Hematopoietic multipotent progenitor cell treated with erythropoietin and hydrocortisone succinate and interleukin-3 and kit ligand, for 4 days (in vitro differentiated cells): ENCODE measurements at places on chromosomes 11 and 22.
A peak's percentile ranks its signal among the peaks of the same experiment; 100 is the strongest.

DNA sequence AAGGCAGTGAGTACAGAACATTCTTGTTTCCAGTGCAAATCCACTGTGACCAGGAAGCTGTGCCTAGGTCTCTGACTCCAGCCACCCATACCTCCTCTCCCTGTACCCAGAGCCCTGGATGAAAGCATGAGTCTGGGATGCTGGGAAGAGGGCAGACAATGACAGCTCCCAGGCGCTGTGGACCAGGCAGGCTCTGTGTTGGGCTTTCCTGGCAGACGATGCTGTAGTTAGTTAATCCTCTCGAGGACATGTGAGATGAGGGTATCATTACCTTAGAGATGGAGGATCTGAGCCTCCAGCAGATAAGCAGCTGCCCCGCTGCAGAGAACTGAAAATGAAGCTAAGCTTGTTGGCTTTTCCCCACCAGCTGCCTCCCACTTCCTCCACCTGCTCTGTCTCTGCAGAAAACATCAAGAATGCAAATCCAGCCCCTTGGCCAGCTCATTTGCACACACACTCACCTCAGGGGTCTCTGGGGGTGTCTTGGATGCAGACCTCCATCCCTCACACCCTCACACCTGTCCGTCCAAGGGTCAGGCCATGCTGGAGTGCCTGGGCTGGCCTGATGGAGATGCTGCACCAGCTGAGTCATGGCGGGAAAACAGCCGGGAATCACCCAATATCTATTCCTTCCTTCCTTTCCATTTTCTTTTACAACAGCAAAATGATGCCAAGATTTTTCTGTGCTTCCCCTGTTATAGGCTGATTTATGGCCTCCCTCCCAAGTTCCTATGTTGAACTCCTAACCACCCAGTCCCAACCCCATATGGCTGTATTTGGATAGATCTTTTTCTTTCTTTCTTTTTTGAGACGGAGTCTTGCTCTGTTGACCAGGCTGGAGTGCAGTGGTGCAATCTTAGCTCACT lies 94.9 kb upstream of the SEPTIN5 start:
- no peak for DNase-seq

DNA sequence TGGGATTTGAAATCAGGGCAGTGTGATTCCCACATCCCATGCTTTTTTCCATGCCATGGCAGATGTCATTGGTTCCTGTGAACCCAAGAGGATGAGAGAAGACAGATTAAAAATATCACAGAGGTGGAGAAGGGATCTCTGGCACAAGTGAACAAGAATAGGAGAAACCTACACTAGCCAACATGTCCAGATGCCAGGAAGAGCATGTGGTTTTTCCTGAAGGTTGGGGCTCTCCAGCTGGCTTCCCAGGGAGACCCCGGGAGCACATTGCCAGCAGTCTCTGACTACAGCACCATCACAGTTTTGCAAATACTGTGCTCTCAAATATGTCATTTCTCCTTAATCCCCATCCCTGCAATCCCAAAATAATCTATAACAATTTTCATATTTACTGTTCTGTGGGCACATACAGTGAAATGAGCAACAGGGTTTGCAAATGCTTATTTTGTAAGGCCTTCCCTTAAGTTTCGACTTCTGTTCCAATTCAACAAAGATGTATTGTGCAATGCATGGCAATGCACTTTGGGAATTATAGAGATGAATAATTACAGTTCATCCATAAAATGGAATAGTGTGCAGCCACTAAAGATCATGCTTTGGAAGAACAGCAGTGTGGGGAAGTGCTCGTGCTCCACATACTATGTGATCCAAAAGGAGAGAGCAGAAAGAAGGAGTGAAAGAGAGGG lies 4.8 kb downstream of the ANKK1 start:
- DNase-seq: no peak

DNA sequence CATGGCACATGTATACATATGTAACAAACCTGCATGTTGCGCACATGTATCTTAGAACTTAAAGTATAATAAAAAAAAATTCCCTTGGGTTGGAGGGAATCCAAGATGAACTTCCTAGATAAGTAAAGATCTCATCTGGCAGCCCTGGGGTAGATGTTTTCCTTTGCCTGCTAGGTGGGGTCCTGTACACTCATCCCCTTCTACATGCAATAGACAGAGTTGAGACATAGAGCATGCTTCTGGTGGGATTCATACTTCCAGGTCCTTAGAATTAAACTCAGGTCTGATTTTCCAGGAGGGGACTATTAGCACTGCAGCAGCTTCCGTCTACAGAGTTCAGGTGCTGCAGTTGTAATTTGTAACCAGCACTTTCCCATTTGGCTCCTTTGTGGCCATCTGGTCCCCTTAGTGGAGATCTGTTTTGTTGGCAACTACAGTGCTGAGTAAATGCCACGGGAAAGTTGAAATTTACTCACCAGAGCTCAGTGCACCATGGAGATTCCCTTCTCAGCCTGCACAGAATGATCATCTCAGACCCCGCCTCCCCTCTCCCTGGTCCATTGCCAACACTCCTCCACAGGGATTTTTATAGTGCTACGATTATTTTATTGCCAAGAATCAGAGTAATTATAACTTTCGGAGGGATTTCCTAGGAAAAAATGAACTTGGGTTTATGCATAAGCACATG lies 220.1 kb upstream of the E2F8 start:
- no peak for DNase-seq

DNA sequence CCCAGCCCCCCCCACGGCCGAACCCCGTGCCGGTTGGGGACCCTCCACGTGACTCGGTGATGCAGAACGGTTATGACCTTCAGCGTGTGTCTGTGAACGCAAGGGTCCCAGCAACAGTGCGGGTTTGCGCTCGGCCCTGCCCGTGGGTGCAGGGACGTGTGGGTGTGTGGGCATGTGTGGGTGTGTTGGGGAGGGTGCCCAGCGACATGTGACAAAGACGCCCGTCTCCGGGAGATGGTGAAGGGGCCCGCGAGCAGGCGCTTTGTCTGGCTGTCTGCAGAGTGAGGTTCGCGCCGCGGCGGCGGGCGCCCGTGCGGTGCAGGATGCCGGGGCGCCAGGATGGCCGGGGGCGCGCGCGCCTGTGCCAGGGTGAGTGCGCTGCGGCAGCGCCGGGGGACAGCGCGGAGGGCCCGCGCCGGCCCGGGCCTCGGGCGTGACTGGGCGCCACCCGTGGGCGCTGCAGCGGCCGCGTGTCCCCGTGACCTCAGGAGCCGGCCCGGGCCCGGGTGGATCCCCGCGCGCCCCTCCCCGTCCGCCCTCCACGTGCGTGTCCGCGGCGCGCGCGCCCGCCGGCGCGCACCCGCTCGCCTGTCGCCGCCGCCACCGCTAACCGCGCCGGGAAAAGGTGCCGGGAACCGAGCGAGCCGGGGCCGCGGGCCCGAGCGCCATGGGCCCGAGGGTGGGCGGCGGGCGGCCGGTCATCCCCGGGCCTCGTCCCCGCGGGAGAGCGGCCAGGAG lies at the start of gene LRFN4:
TSS of gene LRFN4 (plus strand) at position 569 of the 738 bp plus-strand sequence. CDS start 681 bp downstream, outside the sequence.
- DNase-seq: no peak

DNA sequence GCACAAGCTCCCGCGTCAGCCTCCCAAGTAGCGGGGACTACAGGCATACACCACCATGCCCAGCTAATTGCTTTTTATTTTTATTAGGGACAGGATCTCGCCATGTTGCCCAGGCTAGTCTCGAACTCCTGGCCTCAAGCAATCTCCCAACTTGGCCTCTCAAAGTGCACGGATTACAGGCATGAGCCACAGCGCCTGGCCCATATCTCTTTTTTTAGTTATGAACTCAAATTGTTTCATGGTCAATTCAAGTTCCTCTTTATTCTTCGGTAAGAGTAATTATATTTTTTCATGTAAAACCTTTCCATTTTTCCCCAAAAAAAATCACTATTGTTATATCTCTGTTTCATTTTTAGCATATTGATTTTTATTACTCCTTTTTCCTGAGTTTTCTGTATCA lies 25.5 kb downstream of the FCHSD2 start:
- DNase-seq: peak; percentile 31

GRCh38 chr11:77530879-77531278 lies 57.0 kb upstream of the PAK1 start:
- DNase-seq: no peak

GRCh38 chr11:7579361-7579791 lies 65.6 kb downstream of the PPFIBP2 start:
- DNase-seq: no peak

DNA sequence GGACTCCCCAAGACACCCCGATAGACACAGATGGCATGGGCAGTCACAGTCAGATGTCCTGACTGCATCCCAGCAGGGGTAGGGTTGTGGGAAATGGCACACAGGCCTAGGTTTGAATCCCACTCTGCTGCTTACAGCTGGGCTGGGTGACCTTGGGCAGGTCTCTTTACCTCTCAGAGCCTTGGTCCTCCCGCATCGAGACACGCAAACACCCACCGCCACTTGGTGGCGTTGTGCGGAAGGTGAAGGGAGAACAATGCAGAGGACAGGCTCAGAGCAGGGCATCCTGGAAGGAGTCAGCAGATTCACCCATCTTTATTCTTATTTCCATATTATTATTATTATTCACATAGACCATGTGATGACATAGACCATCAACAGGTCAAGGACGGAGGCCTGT lies 140.5 kb downstream of the MIAT start:
- peak; percentile 19 for DNase-seq

- no peak for DNase-seq
Observed at GRCh38 chr11:25247336-25247735, 750.5 kb downstream of the LUZP2 start.
